Stimulated activated CD4-positive, alpha-beta T cell treated with anti-CD3 and anti-CD28 coated beads, Interleukin-12 subunit alpha, Interleukin-12 subunit beta, amount 100 ng/mL, for 4 hours (primary cell): ENCODE measurements at places on chromosomes 4 and X.

DNA sequence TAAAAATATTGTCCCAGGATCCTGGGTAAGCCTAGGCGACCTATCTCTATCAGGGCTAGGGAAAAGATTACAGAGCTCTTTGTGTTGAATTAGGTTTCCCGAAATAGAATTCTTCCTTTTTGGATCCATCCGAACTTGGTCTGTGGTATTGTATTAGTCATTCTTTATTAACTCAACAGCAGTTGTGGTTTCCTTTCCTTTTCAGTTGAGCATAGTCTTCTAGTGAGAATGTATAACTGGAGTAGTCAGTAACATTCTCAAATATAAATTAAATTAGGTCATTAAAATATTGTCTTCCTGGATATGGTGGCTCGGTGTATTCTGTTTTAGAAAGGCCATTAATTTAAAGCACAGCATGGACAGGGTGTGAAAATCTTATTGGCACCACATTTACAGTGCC lies 520.4 kb downstream of the NLGN4X start:
- DNase-seq = no peak

- DNase-seq = no peak
These were observed 18.7 kb upstream of the XPNPEP2 start for GRCh38 chrX:129719931-129720530.

DNA sequence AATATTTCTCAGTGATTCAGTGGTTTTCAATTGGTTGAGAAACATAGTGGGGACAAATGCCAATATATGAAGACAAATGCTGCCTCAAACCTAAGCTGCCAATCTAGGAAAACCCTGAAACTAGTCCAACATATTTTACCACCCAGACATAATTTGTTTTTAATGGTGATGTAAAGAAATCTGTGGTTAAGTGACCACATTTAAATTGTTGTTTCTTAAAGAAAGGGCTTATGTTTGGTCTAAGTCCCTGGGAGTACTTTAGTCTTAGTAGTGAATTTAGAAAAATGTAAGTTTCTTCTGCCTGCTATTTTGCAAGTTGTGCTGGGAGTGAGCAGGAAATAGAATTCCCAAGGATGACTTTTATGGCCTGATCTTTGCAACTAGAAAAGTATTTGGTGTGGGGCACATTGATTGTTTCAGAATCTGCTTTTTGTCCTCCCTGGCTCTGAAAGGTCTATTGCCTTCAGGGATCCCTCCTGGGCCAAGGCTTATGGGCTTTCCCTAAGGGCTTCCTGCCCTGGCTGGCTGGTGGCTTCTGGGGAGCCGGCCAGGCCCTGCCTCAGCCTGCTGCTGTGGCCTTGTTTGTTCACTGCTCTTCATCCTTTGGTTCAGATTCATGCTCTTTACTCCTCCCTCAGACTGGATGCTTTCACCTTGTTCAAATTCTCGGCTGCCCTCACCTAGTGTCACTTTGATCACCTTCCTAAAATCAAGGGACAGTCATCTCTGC lies 169.8 kb upstream of the JADE1 start:
- DNase-seq = no peak

DNA sequence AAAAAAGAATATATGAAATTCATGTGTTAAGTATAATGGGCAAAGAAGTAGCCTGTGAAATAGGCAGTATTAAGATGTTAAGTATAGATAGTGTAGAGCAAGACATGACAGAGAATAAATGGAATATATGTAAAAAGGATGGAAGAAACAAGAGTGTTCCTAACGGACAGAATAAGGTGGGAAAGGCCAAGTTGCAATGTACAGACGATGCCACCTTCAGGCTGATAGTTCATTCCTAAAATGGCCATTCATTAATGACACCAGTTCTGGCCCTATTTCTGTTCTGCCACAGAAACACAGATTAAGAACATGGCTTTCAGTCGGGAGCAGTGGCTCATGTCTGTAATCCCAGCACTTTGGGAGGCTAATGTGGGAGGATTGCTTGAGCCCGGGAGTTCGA lies 4.4 kb upstream of the FAM184B start:
- no peak for DNase-seq
